ENCODE measurements at places on chromosomes 7 and 10.

- no peak for DNase-seq
Measured at GRCh38 chr7:106347229-106347833, 62.5 kb upstream of the NAMPT start.

DNA sequence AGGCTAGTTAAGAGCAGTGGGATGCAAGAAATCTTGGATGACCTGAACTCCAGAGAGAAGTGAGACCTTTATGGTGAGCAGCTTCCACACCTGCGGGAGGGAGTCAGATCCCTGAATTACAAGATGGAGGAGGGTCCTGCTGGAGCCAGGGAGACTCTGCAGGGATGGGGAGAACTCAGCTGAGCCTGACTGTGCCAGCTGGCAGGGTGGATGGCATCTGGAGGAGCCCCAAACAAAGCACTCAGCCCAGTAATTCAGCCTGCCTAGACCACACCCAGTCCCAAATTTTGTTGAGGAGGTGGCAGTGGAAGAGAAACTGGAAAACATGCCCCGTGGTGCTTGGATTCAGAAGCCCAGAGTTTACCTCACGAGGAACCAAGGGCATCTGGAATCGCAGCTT is 208.2 kb downstream of the WDR11 start:
- no peak for DNase-seq

- DNase-seq, result no peak
Measured at GRCh38 chr10:98533746-98534445, 87.2 kb upstream of the HPS1 start.

- no peak for DNase-seq
Measured at GRCh38 chr7:69714886-69715576, 116.8 kb downstream of the AUTS2 start.

GRCh38 chr7:142904128-142904527 is 18.6 kb upstream of the TRPV6 start:
- DNase-seq, result no peak
